ENCODE measurements at places on chromosomes 5 and 9.

DNA sequence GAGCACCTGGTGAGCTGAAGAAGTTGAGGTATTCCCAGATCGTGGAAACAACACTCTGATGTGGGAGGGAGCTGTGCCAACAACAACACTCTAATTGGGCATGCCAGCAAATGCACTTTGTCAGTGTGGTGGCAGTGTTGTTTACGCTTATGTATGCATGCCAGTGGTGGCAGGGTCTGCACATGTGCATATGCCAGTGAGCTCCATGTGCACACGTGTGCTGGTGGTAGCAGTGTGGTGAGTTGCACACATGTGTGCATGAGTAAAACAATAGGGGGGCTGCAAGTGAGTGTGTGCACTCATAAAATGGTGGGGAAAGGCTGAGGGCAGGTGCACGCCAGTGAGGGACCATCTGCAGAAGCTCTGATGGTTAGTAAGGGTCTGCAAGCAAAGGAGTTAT is 134.2 kb downstream of the DMRTA1 start:
- no peak for DNase-seq

GRCh38 chr5:72598401-72599064 is 91.3 kb upstream of the ZNF366 start:
- DNase-seq, result peak; percentile 8

DNA sequence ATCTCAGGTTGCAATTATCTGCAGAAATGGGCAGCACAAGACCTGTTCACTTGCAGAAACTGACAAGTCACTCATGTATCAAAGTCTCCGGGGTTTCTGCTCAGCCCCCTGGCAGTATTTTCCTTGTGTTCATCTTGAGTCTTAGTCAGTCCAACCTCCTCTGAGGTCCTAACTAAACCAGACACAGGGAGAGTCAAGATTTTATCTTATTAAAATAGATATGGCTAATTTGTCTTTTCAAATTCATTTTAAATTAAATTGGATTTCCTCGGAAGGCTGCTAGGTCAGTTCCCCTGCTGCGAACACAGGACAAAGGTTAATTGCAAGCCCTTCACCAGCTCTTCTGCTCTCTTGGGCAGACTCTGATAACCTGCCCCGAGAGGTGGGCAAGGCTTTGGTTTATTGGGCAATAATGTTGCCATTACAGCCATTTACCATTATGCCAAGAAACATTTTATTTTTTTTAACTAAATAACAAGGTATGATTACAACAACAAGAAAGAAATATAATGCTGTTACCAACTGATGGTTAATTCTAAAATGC is 103.5 kb downstream of the MAPKAP1 start:
- DNase-seq, result no peak

GRCh38 chr9:80948876-80949275 is 740.5 kb downstream of the TLE1 start:
- no peak for DNase-seq

DNA sequence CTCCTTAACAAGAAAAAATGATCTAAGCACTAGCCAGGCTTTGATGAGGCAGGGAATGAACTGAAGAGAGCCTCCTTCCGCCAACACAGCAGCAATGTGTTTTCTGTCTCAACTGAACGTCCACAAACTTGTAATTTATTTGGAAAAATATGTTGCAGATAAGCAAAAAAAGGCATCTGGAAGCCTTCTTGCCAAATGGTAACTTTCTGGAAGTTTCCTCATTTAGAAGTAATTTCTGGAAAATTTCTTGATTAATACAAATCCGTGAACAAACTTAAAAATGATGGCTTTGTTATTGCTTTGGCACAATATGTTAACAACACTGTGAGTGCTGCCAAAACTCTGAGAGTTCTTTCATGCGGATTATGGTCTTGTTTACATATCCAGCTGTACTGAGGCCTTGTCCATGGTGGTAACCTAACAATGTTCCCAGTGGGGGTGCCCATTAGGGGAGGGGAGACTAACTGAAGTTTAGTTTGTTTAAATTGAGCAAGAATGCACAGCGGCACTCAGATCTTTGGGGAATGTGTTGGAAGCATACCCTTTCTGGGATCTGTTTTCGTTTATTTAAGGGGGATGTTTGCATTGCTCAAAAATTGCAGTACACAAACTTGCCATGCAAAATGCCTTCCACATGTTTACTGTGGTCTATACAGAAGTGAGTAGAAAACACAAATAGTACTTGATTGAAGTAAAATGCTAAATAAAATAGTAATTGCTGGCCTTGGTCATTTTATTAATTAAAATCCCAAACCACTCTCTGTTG is 334.7 kb downstream of the NR2F1-AS1 start:
- no peak for DNase-seq

GRCh38 chr5:27315363-27316270 is 277.2 kb upstream of the CDH9 start:
- DNase-seq, result no peak

GRCh38 chr9:35500130-35500748 is 10.3 kb downstream of the RUSC2 start:
- DNase-seq, result no peak

DNA sequence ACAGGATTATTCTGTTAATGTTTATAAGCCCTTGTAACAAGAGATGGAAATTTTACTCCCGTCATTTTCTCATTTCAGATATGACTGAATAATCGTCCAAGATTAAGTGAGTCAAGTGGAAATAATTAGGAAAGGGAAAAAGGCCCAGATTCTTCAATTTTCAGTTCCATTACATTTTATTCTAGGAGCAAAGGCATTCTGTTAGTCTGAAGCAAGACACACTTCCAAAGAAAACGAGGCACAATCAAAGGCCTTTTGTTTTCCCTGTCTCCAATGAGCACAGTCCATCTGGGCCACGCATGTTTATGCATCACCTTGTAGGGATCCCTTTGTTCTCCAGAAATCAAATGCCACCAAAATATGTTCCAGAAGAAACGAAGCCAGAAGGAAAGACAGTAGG is 382.9 kb upstream of the RFX3 start:
- no peak for DNase-seq

DNA sequence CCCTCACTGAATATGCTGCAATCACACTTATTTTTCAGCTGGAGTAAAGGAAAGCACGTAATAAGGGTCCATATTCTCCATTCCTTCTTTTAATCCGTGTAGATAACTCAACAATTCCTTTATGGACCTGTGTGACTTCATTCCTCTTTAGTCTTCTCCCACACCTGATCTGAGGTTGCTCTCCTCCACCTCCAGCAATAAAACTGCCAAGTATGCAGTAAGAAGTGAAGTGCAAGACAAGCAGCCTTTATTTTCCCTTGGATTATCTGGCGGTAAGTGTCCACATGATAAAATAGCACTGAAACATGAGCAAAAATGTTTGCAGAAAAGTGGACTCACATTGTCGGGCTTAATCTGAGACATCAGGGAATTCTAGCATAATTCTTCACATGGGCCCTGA is 13.8 kb downstream of the DEPDC1B start:
- DNase-seq, result no peak

DNA sequence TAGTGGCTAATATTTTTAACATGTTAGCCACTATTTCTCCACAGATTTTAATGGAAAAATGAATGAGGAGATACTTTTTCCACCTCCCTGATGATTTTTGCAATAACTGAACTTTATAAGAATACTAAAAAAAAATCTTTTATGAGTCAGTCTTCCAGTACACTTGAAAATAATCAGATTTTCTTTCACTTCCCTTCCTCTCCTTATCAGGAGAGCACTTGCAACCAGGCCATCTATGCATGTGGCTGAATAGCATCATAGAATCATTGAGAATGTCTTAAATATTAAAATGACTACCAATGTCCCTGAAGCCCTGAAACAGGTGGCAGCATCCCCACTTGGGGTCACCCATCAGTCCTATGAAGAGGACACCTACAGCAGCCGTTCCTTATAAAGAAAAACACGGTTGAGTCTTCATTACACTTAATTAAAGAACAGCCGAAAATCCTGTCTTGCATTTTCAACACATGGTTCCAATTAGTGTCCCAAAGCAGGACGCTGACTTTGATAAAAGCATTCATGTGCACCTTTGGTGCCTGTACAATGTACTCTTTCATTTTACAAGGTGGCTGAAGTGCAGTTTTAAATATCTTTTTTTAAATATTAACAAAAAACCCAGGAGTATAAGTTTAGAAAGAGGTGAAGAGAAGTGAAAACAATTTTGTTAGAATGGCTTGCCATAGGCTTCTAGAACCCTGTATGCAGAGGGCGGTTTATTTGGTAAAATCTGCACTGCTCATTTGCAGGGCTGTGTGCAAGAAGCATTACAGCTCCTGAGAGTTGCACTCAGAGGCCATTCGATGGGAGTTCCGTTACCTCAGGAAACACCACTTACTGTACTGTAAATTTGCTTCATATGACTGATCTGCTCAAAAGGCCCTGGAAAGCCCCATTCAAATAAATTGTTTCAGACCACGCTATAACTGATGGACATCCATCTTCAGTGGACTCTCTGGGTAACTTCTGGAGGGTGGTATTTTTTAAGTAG is 106.9 kb upstream of the VCAN start:
- no peak for DNase-seq

DNA sequence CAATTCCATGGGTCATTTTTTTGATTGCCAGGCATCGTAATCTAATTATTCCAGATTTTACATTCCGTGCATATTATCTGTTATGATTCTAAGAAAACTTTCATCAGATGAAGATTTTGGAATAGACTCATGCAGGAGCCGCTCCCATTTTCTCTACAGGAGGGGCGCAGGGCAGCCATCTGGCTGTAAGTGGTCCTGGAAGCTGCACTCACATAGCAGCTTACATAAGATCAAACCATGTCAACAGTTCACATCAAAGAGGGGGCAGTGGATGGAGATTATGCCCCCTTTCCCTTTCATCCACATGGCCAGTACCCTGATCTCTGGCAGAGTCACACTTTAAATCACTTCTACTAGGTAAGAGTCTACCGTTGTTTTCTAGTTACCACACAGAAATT is 73.3 kb upstream of the PCA3 start:
- no peak for DNase-seq

- DNase-seq, result no peak
These were observed 12.6 kb upstream of the KIAA1958 start for GRCh38 chr9:112473986-112474385.

DNA sequence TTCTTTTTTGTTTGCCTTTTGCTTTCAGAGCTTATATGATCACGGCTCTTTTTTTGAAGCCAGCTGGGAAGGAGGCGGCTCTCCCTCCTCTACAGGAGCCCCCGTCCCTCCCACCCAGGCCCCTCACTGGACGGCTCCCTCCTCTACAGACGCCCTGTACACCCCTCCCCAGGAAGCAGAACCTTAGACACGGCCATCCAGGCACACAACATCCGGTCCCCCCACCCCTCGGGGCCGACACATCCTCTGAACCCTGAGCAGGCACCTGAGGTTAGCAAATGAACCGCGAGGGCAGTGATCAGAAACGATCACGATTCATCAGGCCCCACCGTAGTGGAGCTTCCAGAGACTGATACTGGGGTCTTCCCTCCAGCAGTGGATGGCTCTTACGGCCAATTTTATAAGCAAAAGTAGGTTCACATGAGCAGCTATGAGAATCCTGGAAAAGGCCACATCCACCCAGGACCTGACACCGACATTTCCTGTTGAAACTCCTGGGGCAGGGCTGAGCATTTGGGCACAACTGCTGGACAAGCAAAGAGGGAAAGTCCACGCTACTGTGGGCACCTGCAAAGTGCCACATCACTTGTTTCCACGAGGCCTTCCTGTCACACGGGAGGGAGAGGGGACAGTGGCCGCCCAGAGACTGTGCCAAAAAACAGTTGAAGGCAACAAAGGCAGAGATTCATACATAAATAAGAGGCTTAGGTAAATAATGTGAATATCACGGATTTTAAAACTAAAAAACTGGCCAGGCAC is 78.9 kb downstream of the SEMA4D start:
- DNase-seq, result peak; percentile 68

DNA sequence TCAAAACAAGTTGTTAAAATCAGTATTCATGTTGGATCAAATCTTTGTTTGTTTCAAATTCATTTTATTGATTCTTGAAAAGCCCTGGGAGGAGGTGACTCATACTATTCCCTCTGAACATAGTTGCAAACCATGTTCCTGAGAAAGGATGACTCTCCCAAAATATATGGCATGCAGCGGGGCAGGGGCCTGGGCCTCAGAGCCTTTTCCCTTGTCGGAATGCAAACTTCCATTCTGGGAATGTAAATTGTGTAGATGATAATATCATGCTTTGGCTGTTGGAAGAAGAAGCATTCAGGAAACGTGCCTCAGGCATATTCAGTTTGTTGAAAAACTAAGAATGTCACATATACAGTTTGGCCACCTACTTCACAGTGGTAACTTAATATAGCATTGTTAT is 242.0 kb downstream of the AUH start:
- DNase-seq, result no peak

GRCh38 chr9:84366683-84367082 is 26.1 kb upstream of the SLC28A3 start:
- no peak for DNase-seq

DNA sequence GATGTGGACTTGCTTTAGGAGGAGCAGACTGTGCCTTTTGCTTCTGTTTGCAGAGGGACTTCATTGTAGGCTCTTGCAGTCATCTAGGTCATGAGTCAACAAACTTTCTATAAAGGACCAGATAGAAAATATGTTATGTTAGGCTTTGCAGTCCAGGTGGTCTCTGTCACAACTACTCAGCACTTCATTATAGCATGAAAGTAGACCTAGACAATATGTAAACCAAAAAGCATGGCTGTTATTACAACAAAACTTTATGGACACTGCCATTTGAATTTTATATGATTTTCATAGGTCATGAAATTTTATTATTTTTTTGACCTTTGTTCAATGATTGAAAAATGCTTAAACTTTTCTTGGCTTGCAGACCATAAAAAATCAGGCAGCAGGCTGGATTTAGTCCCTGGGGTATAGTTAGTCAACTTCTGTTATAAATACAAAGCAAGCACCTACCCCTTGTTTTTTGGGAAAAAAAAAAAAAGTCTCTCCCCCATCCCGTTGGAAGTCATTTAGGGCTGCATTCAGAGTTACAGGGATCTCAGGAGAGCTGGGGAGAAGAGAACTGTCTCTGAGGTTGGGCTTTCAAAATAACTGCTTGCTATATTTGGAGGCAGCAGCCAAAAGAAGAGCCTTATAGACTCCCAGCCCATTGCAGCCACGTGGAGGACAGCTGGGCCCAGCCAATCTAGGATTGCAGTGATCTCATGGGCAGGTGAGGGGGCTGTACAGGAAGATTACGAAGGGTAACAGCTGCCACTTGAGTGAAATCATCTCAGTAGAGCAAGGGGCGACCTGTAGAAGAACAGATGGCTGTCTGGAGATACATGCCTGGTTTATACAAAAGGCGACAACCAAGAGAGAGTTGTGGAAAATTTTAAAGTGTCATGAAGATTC is 136.6 kb upstream of the TNC start:
- no peak for DNase-seq

All from CD4-positive, alpha-beta T cell treated with Interleukin-1 beta for 1 hour (primary cell).